ENCODE measurements at places on chromosomes 7 and 10. TPM values are rescaled to one million over a fixed set of nuclear protein-coding genes. Genes with fewer than 3 reads are reported as not detected.

- peak overlapping the region; percentile 57 for H3K27ac ChIP-seq
- no peak overlapping the region for H3K4me3 ChIP-seq
- no peak for DNase-seq
- no peaks in the 10 kb centered on the region for H3K4me1 ChIP-seq
- peaks cover 42% of the 10 kb centered on the region for H3K36me3 ChIP-seq
- H3K27me3 ChIP-seq, result no peaks in the 10 kb centered on the region
Observed at GRCh38 chr7:30921540-30922401, 10.1 kb downstream of the AQP1 start.

MET gene
- 13.4 TPM for polyA plus RNA-seq

DNA sequence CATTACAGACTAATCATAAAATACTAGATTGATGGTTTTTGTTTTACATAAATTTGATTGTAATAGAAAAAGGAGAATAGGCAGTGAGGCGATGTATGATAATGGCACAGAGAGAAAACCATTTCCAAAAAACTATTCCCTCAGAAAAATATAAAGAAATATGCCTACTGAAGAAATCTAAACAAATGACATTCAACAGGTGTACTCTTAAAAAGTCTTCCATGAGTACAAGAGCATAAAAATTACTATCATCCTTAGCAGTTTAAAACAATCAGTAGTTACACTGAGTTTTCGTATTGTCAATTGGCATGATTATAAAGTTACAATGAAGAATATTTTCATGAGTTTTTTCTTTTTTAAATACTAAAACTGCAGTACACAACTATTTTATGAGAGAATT, 75.0 kb downstream of the ARHGAP12 start:
- H3K4me3 ChIP-seq, result no peak overlapping the region
- no peak for DNase-seq
- H3K36me3 ChIP-seq, result no peaks in the 10 kb centered on the region
- no peaks in the 10 kb centered on the region for H3K4me1 ChIP-seq

- no peak overlapping the region for H3K4me3 ChIP-seq
- no peaks in the 10 kb centered on the region for H3K27me3 ChIP-seq
- no peak for DNase-seq
- no peaks in the 10 kb centered on the region for H3K36me3 ChIP-seq
Observed at GRCh38 chr7:4689151-4689550, 7.1 kb downstream of the FOXK1 start.

SPDYE5 gene
- not detected for polyA plus RNA-seq

DNA sequence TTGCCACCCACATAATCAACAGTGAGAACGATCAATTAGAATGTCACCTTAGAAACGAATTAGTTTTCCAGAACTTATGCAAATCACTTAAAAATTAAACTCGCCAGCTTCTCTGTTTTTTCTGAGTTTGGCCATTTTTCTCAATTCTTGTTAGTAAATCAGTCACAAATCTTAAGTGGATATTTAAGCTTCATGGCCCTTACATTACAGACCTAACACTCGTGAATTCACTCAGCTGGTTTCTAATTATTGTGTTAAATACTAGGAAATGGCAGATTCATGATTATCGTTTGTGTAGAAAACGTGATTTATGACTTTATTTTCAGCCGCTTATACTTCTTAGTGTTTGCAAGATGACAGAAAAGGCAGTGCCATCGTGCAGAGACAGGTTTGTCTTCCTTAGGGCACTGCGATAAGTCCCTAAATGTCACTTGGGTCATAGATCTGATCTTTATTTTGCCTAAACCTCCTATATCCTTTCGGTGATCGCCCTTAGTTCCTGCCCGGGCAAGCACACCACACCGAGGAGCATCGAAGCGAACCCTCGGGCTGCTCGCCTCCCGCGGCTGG, 587 bp upstream of the CELF2 start:
- H3K4me3 ChIP-seq, result no peak overlapping the region
- peaks cover 19% of the 10 kb centered on the region for H3K27me3 ChIP-seq
- H3K27ac ChIP-seq, result no peak overlapping the region

- H3K4me3 ChIP-seq, result no peak overlapping the region
- DNase-seq, result no peak
- H3K36me3 ChIP-seq, result peaks cover 18% of the 10 kb centered on the region
- H3K27ac ChIP-seq, result no peak overlapping the region
- peaks cover 6% of the 10 kb centered on the region for H3K4me1 ChIP-seq
- no peaks in the 10 kb centered on the region for H3K27me3 ChIP-seq
Observed at GRCh38 chr7:44801890-44802289, 5.4 kb downstream of the PPIA start.

DNA sequence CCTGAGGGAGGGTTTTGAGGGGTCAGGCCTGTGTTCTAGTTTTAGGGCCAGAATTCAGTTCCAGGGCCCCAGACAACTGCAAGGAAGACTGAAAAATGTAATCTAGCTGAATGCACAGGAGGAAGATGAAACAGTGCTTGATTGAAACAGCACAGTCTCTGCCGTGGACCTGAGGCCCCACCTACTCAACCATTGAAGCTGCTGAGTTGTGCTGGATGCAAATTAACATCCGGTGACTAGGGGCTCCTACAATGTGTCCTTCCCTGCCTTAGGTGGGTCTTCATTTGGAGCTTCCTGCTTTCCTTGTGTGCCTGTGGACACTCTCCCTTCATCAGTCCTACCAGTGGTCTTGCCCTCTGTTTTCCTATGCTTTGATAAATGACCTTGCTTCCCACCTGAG, 5.7 kb downstream of the GLRX3 start:
- H3K4me1 ChIP-seq, result no peaks in the 10 kb centered on the region
- DNase-seq, result no peak
- H3K27me3 ChIP-seq, result no peaks in the 10 kb centered on the region
- peaks cover 6% of the 10 kb centered on the region for H3K36me3 ChIP-seq
- no peak overlapping the region for H3K27ac ChIP-seq

DNA sequence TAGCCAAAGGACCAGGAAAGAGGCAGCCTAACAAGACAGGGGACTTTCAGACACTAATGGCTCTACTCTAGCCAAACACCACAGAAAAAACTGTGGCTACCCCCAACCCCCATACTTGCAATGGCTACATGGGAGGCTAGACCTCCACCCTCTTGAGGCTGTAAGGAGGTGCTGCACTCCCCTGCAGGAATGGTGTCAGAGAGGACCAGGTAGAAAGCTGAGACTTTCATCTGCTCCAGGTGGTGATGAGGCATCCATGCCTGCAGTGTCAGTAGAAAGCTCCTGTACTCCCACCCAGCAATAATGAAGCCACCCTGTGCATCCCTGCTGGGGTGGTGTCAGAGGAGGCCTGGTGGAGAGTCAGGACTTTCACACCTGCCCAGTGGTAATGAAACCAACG, 18.9 kb upstream of the SORCS3 start:
- no peak overlapping the region for H3K27ac ChIP-seq
- H3K36me3 ChIP-seq, result no peaks in the 10 kb centered on the region
- DNase-seq, result no peak
- no peaks in the 10 kb centered on the region for H3K4me1 ChIP-seq
- no peaks in the 10 kb centered on the region for H3K27me3 ChIP-seq

DNA sequence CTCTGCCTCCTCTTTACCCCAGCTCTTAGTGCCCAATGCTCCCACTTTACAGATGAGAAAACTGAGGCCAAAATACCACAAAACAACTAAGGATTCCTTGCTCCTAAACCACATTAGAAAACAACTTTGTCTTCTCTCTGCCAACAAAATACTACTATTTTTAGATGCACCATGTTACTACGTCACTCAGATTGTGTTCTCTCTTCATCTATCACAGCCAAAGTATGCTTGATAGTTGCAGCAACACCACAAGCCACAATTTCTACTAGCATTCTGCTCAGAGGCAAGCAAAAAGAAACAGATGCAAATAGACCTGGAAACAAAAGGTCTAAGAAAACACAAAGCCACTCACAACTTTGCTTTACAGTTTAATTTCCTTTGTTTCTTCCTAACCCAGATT, 3.3 kb upstream of the PDE1C start:
- H3K4me3 ChIP-seq, result no peak overlapping the region
- H3K27ac ChIP-seq, result no peak overlapping the region
- no peak for DNase-seq
- H3K27me3 ChIP-seq, result peaks cover 4% of the 10 kb centered on the region

- no peaks in the 10 kb centered on the region for H3K36me3 ChIP-seq
- peak; percentile 86 for DNase-seq
- no peaks in the 10 kb centered on the region for H3K27me3 ChIP-seq
Observed at GRCh38 chr10:128047351-128047750, 78.9 kb downstream of the MKI67 start.
